Effector memory CD8-positive, alpha-beta T cell (primary cell): ENCODE measurements at places on chromosomes 16 and 17.

GRCh38 chr17:12242345-12242954, 221.8 kb downstream of the MAP2K4 start:
- H3K27me3 ChIP-seq, result peaks cover 5% of the 10 kb centered on the region
- DNase-seq, result no peak
- H3K4me1 ChIP-seq, result no peaks in the 10 kb centered on the region
- no peaks in the 10 kb centered on the region for H3K36me3 ChIP-seq
- H3K4me3 ChIP-seq, result no peak overlapping the region

DNA sequence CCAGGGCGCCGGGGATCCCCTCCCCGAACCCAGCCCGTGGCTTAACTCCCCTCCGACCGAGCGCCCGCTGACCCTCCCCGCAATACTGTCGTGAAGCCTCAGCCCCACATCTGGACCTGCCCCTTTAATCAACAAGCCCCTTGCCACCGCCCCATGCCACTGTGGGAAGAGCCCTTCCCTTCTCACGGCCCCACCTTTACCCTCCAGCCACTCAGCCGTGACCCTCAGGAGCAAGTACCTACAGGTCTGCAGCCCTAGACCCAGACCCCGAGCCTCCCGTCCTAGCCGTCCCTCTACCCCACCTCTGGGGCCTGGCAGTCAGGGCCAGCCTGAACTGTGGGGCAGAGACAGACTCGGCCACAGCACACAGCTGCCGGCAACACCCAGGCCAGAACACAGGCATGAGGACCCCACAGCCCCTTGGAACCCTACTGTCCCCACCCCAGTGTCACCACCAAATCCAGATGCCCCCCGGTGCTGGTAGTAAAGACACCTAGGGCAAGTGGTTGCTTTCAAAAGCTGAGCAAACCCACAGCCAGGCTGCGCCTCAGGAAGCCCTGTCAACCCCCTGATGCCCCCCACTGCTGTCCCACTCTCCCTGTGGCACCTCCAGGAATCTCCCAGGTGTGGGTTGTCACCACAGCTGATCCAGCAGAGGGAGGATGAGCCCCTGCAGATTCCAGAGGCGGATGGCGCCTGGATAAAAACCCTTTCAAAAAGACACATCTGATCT, 1.4 kb downstream of the NXPH3 start:
- peaks cover 8% of the 10 kb centered on the region for H3K4me1 ChIP-seq
- H3K4me3 ChIP-seq, result peak overlapping the region; percentile 61
- peaks cover 37% of the 10 kb centered on the region for H3K27me3 ChIP-seq
- H3K27ac ChIP-seq, result no peak overlapping the region
- peaks cover 4% of the 10 kb centered on the region for H3K36me3 ChIP-seq

DNA sequence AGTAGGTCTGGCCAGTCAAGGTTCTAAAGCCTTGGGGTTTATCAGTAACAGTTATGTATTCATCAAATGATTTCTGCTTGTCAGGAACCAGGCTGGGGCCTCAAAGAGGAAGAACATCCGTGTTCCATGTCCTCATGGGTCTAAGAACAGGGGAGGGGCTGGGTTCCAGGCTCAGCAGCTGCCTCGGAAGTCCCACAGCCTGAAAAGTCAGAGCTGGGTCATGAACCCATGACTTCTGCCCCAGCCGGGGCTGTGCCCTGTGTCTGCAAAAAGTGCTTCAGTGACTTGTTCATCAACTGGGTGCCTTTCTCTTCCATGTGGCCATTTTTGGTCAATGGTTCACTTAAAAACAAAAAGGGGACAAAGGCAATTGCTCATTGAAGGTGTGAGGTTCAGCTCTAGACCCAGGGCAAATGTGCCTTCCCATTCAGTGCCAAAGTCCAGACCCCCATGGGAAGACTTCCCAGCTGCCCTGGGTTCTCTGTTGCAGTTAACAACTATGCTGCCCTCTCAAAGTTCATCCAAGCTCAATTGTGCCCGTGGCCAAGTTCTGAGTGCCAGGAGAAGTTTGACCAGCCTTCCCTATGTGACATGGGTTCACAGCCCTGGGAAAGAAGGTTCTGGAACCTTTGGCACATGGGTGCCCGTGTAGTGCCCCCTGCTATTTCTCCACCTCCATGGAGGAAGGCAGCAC, 18.5 kb downstream of the TBKBP1 start:
- H3K27me3 ChIP-seq, result no peaks in the 10 kb centered on the region
- peak overlapping the region; percentile 83 for H3K27ac ChIP-seq
- peaks cover 22% of the 10 kb centered on the region for H3K36me3 ChIP-seq
- peak overlapping the region; percentile 77 for H3K4me3 ChIP-seq
- DNase-seq, result no peak

DNA sequence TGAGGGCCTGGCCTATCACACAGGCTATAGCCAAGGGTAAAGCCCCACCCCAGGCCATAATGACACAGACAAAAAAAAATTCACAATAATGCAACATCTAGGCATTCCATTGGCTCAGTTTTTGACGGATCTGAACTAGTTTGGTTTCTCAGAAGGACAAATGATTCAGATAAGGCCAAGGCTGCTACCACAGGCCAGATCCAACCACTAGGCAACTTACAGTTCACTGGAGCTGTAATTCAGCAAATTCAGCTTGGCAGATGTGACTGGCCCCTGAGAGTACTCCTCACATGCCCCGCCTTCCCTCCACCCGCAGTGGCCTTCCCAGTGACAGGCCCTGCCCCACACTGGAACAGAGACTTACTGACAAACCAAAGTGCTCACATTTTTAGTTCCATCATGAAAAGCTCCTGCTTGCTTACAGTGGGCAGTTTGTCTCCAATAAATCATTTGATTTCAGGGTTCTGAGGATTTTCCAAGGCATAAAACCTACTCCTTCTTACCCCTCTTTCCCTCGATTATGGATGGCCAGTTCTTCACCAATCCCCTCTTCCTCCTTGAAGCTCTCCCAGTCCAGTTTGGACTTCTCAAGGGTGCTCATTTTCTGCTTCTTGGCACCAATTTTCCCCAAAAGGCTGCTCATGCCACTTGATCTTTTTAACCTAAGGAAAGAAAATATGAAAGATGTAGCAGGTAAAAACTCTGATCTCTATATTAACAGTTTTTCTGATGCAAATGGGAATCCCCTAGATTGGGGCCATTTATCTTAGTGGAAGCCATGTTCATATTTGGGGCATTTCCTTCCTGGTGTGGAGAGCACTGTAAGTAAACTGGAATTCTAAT, 53.3 kb upstream of the BCAR1 start:
- peaks cover 4% of the 10 kb centered on the region for H3K4me1 ChIP-seq
- H3K27ac ChIP-seq, result no peak overlapping the region
- H3K27me3 ChIP-seq, result no peaks in the 10 kb centered on the region
- peaks cover 29% of the 10 kb centered on the region for H3K36me3 ChIP-seq
- DNase-seq, result no peak
- H3K4me3 ChIP-seq, result no peak overlapping the region

GRCh38 chr16:26334218-26335111, 642.7 kb downstream of the HS3ST4 start:
- DNase-seq, result no peak
- no peak overlapping the region for H3K27ac ChIP-seq
- no peak overlapping the region for H3K4me3 ChIP-seq
- peaks cover 8% of the 10 kb centered on the region for H3K27me3 ChIP-seq

DNA sequence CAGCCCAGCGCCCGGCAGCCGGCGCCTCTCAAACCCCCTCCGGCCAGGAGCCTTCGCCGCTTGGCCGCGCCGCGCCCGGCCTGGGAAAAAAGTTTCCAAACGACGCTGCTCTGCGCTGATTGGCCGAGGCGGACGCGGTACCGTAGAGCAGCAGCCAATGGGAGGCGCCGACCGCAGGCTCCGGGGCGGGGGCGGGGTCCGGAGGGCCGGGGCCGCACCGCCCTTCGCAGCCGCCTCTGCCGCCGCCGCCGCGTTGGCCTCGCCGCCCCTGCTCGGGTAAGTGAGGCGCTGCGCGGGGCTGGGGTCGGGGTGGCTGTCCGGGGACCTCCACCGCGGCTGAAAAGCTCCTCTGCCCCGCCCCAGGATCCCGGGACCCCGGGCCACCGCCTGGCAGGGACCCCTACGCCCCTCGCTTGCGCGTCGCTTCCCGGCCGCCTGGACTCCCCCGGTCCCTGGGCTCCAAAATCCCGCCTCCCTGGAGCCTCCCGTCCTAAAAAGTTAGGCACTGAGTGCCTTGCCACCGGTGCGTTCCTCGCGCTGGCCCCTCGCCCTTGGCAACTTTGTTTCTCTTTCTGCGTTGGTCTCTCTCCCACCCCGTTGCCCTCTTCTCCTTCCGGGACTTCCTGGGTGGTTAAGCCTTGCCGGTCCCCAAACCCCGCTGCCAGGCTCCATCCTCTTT, at the start of gene NDE1:
TSS of gene NDE1 (plus strand) at position 227 of the 679 bp plus-strand sequence. CDS start 14,534 bp downstream, outside the sequence.
- no peaks in the 10 kb centered on the region for H3K27me3 ChIP-seq
- H3K27ac ChIP-seq, result peak within 1 kb of the TSS; percentile 95
- DNase-seq, result peak; percentile 73
- H3K4me1 ChIP-seq, result peaks cover 13% of the 10 kb centered on the region
- H3K36me3 ChIP-seq, result peaks cover 42% of the 10 kb centered on the region

DNA sequence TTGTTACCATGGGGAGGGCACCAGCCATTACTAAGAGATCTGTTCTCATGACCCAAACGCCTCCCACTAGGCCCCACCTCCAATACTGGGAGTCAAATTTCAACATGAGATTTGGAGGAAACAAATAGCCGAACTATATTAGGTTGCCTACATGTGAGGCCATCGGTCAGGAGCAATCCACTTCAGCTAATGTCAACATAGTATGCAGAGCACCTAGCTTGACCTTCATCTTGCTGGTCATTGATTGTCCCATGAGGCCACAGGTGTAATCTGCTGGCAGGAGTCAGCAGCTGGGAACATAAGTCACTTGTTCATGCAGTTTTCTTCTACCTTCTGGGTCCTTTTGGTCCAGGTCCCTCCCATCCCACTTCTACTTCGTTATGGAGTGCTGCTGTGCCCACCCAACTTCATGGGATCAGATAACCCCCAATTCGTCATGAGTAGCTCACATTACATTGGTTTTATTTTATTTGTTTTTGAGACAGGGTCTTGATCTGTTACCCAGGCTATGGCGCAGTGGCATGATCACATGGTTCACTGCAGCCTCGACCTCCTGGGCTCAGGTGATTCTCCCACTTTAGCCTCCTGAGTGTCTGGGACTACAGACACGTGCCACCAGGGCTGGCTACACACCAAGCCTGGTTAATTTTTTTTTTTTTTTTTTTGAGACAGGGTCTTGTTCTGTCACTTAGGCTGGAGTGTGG, 5.9 kb upstream of the KPNA2 start:
- H3K4me3 ChIP-seq, result no peak overlapping the region
- no peak overlapping the region for H3K27ac ChIP-seq
- no peaks in the 10 kb centered on the region for H3K27me3 ChIP-seq
- no peak for DNase-seq

- peaks cover 41% of the 10 kb centered on the region for H3K27me3 ChIP-seq
- DNase-seq, result no peak
- no peaks in the 10 kb centered on the region for H3K4me1 ChIP-seq
- H3K36me3 ChIP-seq, result no peaks in the 10 kb centered on the region
- no peak overlapping the region for H3K4me3 ChIP-seq
Observed at GRCh38 chr17:38329808-38330730, 13.7 kb downstream of the GPR179 start.

DNA sequence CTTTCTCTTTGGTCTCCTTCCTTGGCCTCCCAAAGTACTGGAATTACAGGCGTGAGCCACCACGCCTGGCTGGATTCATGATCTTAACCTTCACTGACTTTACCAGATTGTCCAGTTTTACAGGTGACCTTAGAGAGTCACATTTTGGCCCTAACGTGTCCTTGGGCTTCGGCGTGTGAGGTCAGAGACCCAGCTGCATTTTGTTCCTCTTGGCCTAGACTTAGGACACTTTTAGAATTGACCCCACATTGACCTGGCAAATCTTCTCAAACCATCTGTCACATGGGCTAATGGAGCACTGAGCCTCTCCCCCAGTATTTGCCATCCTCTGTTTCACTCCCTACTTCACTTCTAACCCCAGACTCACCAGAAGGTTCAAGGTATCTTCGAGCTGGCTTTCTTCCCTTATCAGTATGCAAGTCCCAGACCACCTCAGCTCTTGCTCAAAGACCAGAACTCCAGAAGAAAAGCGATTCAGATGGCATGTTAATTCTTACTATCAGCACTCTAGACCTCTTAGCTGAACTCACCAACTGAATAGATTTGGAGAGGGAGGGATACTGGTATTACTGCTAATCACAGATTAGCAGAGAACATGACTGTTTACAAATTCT, 1.7 kb upstream of the CYTH1 start:
- H3K4me1 ChIP-seq, result peaks cover 47% of the 10 kb centered on the region
- H3K27me3 ChIP-seq, result no peaks in the 10 kb centered on the region
- H3K36me3 ChIP-seq, result peaks cover 82% of the 10 kb centered on the region
- peak overlapping the region; percentile 91 for H3K27ac ChIP-seq

GRCh38 chr16:27520982-27521673, 28.6 kb downstream of the GTF3C1 start:
- DNase-seq, result no peak
- H3K4me1 ChIP-seq, result peaks cover 5% of the 10 kb centered on the region
- H3K4me3 ChIP-seq, result no peak overlapping the region
- H3K36me3 ChIP-seq, result peaks cover 29% of the 10 kb centered on the region
- H3K27me3 ChIP-seq, result no peaks in the 10 kb centered on the region

- no peaks in the 10 kb centered on the region for H3K36me3 ChIP-seq
Observed at GRCh38 chr16:85735225-85735635, 15.7 kb downstream of the C16orf74 start.

DNA sequence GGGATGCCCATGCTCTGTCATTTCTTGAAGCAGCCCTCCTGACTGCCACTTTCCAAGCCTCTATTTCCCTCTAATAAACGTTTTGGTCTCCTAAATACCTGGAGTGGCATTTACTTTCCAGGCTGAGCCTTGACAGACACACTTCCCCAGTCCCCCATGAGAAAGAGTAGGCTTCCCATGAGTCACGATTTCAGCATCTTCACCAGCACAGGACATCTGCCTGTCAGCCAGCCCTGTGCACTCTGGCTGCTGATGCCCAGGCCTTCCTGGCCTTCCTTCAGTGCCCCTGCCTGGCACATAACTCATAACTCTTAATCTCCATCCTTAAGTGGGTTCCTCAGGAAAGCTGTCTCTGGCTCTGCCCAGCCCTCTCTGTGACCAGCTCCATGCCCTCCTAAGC, 30.8 kb upstream of the GAS7 start:
- no peak for DNase-seq
- no peak overlapping the region for H3K27ac ChIP-seq
- no peak overlapping the region for H3K4me3 ChIP-seq
- peaks cover 5% of the 10 kb centered on the region for H3K4me1 ChIP-seq
- no peaks in the 10 kb centered on the region for H3K27me3 ChIP-seq

DNA sequence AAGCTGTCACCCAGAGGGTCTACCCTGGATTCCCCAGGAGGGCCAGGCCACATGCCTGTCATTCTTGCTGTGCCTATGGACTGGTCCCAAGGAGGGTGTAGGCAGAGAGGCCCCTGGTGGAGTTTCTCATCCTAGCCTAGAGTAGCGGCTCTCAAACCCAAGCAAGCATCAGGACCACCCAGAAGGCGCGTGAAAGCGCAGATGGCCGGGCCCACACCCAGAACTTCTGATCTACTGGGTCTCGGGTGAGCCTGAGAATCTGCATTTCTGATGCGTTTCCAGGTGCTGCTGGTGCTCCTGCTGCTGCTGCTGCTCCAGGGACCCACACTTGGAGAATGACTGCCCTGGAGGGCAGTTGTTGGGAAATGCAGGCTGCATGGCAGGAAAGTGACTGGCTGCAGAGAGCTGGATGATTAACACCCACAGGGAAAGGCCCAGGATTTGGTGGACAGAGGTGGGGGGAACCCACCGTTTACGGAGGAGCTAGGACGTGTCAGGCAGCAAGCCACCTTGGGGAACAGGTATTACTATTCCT, 9.5 kb upstream of the OSGIN1 start:
- H3K4me3 ChIP-seq, result no peak overlapping the region
- H3K27ac ChIP-seq, result no peak overlapping the region
- no peaks in the 10 kb centered on the region for H3K36me3 ChIP-seq
- no peak for DNase-seq
